ENCODE measurements at places on chromosomes 3 and 15.
A peak's percentile ranks its signal among the peaks of the same experiment; 100 is the strongest.

GRCh38 chr3:186411994-186412393 is 50.0 kb upstream of the DGKG start:
- DNase-seq, result no peak

- DNase-seq, result no peak
These were observed 1242.5 kb upstream of the GBE1 start for GRCh38 chr3:83003917-83004316.

- DNase-seq, result no peak
These were observed 16.6 kb upstream of the NIT2 start for GRCh38 chr3:100317912-100318311.

DNA sequence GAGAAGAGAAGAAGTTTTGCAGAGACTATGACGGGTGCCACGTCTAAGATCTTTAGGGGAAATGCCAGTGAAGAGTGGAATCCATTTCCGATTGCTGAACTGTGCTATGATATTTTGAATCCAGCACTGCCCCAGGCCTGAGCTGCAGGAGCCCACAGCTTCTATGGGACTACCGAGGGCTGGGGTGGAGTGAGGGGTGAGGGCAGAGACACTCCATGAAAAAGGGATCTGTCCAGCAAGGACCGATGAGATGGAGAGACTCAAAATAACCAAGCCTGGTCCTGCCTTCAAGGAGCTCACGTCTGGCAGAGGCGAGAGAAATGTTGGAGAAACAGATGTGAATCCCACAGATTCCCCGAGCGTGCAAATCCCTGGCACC is 79.8 kb upstream of the MEF2A start:
- no peak for DNase-seq

- peak; percentile 6 for DNase-seq
These were observed 326.6 kb downstream of the ARPP21 start for GRCh38 chr3:35965908-35966307.

- DNase-seq, result peak; percentile 73
These were observed 35.2 kb upstream of the SMAD3 start for GRCh38 chr15:67030036-67030762.

DNA sequence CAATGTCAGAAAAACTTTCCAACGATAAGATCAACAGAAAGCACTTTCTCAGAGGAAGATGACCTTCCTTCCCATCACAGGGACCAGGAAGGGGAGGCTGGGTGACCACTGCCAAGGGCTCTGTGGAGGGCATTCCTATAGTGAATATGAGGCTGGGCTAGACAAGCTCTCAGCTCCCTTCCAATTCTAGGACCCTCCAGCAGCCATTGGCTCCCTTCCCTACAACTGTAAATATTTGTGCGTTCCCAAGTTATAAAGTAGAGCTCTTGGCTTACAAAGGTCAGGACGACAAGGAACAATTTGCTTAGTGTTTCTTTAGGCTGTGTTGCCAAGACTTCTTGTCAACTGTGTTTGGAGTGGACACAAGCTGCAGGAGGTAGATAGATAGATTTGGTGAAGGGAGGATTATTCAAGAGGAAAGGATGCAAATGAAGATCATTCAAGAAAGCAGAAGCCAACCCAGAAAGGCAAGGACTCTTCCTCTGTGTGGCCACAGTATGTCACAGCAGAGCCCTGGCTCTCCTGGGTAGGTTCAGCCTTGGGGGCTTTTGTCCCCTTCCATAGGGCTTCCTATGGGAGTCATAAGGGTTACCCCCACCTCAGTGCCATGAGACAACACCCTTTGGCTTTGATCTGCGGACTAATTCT is 223.6 kb upstream of the TLE3 start:
- DNase-seq, result no peak

Data from HuH-7 (cell line).